ENCODE measurements at places on chromosomes 2 and 18.

DNA sequence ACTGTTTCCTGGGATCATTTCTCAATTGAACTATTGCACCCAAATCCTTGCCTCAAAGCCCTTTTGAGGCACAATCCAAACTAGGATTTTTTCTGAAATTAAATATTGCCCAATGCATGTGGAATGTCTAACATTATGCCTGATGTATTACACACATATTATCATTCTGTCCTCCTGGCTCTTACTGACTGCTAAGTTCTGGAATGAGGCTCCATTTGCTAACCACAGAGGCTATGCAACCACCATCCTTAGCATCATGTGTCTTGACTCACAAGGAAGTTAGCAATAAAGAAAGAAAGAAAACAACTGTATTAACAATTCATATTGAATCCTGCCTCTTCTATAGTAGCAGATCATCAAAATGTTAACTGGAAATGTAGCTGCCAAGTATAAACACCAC, 1142.7 kb downstream of the CNTNAP5 start:
- no peak for DNase-seq

GRCh38 chr2:11048335-11049008, 106.8 kb upstream of the SLC66A3 start:
- no peak for DNase-seq

DNA sequence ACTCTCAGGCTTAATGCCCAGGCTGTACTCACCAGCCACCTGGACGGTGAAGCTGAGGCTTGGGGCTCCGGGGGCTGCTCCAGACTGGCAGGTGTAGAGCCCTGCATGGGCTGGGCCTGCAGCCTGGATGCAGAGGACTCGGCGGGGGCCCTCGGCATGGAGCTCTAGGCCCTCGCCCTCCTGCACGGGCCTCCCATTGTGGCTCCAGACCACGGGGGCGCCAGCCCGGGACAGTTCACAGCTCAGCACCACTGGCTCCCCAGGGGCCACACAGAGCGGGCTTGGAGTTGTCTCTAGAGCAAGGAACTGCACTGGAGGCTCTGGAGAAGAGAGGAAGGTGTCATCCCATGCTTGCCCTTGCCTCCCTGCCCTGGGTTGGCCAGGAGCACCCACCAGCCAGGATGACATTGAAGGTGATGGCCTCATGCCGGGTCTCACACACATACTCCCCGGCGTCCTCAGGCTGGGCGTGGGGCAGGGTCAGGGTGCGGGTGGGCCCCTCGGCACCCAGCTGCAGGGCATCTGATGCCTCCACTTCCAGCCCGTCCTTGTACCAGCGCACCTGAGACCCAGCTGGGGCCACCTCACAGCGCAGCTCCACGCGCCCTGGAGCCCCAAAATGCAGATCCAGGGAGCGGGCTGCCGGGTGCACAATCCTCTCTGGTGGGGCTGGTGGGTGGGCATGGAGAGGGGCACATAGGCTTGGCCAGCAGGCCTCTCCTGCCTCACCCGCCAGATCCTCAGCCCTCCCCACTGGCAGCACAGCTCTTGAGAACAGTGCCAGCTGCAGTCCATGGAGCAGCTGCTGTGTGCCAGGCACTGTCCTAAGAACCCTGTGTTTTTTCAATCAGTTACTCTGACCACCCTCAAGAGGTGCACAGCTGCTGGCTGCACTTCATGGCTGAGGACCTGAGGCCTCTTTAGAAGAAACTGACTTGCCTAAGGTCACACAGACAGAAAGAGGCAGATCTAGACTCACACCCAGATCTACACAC, 13.3 kb downstream of the OBSL1 start:
- no peak for DNase-seq

DNA sequence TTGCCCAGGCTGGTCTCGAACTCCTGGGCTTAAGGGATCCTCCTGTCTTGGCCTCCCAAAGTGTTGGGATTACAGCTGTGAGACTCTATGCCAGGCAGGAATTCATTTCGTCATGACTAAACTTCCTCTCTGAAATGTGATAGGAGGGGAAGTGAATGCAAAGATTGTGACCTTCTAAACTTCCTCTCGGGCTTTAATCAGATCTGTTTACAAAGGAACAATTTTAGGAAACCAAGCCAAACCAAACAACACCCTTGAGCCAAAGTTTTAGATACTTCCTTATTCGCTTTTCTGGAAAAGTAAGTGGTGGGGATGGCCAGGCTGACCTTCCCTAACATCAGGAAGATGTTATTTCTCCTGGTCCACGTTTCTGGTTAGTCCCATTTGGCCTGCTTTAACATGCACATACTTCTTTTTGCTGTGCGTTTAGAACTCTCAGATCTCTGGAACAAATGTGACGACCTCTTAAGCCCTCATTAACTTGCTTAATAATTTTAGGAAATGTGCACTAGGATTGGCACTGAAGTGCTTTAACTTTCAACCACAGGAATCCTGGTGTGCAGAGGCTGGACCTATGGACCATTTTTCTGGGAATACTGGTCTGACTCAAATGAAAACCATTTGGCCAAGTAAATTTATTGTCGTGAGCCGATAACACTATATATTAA, 33.2 kb upstream of the YES1 start:
- DNase-seq: no peak

GRCh38 chr18:26082475-26082874, 7.9 kb downstream of the SS18 start:
- DNase-seq: no peak

- DNase-seq: no peak
Observed at GRCh38 chr2:189613650-189614420, 33.2 kb upstream of the SLC40A1 start.

DNA sequence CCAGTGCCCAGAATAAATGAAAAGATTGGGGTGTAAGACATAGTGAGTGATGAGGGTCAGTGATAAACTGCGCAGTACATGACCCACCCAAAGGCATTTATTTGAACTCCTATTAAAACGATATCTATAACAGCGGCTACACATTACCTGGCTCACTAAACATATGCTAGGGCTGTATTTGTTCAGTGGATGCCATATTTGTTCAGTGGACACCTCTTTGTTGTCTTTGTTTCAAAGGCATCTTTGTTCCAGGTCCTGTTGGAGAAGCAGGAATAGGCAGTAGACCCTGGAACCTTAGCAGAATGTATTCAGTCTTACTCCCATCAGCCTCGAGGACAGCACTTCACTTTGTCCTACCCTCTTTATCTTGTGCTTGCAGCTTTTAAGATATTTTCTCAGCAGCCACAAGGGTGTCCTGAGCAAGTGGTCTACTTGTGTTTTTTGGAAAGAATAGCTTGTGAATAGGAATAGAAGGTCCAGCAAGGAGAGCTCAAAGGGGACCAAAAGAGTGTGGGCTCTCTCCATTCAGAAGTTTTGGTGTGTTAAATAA, 650.8 kb upstream of the FANCL start:
- DNase-seq: no peak

DNA sequence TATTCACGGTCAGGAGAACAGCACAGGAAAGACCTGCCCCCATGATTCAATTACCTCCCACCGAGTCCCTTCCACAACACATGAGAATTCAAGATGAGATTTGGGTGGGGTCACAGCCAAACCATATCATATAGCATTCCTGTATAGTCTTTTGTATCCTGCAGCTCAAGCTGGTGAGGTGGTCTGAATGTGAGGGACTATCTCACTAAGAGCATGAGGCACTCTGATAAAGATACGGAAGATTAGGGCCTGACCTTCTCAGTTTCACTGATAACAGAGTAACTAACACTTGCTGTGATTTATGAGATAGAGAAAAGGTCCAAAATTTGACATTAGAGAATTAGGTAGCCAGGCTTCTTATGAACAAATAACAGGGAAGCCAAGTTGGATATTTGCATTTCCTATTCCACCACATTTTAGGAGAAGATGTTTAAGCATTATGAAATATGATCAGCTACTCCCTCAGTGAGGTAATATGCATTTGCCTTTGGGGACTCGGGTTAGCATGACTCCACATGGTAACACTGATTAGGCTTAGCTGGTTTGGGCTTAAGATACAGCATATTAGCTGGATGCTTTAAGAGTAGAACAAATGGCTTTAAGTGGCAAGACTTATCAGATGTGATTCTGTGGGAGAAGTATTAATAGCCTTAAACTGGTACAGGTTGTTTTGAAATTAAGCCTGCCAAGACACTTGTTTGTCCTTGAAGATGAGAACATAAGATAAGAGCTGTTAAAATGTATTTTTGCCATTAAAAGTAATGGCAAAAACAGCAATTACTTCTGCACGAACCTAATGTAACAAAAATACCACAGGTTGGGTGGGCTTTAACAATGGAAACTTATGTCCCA, 106.9 kb upstream of the MSTN start:
- no peak for DNase-seq

DNA sequence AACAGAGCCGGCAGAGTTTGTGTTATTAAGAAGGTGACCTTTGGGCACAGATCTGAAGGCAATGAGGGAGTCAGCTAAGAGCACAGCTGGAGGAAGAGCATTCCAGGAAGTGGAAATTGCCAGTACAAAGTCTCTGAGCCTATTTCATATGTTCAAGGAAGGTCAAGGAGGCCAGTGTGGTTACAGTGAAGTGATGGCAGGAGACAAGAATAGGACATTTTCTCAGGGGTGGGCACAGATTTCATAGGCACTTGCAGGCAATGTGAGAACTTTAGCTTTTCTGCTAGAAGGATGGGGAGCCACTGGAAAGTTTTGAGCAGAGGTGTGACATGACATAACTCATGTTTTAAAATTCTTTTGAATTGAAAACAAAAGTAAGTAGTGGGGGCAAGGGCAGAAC, 50.3 kb downstream of the ARHGAP25 start:
- no peak for DNase-seq

- peak; percentile 5 for DNase-seq
Observed at GRCh38 chr2:213152065-213152794, 818 bp upstream of the IKZF2 start.

DNA sequence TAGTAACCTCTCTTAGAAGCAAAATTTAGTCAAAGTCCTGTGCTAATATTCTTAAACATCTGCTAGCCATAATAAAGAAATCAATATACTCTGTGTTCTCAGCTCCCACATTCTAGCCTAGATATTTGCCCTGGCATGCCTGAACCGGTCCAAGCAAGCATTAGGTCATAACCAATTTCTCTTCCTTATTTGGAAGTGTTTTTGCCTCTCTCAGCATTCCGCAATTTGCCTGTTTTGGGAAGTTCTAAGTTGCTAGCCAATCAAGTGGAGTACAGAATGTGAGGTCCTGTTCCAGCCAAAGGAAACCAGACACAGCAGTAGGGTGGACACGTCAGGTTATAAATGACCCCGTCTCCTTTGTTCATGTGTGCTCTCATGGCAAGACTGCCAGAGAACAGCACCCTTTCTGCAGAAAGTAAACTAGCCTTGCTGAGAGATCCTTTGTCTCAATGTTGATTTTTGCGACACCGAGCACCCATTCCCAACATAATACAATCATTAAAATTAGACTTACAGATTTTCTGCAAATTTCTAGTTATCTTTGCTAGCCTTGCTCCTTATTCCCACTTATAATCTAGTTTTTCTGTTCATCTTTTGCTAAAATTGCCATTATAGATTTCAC, 13.0 kb upstream of the SULT1C4 start:
- DNase-seq: no peak

- no peak for DNase-seq
Observed at GRCh38 chr2:147511491-147511948, 333.3 kb upstream of the ACVR2A start.
